ENCODE measurements at places on chromosomes 3 and 15.

DNA sequence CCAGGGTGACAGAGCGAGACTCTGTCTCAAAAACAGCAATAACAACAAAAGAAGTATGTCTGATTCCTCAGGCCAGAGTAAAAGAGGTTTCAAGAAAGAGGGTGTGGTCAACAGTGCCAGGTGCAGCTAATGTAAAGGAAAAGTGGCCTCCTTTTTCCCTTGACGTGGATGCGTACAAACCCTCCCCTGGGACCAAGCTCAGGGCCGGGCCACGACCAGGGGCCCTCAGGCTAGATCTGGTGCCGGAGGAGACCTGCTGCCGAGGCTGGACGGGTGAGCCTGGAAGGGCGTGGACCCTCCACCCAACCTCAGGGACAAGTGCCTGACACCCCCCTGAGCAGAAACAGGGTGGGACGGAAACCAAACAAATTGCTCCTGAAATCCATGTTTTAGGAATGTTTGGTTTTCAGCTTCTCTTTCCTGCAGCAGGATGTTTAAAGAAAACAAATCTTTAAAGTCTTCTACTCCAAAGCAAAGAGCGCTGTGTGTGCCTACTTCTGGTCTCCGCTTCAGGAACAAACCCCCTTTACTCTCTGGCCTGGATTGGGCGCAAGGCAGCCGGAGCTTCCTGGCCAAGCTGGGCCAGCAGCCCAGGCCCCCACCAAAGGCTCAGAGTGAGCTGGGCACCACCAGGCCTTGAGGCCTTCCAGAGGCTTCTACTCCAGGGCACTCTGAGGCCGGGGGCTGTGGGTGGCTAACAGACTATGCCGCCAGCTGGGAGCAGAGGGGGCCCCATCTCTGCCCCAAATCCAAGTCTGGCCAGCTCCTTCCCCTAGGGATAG is 21.4 kb downstream of the ZDHHC19 start:
- no peak for DNase-seq

DNA sequence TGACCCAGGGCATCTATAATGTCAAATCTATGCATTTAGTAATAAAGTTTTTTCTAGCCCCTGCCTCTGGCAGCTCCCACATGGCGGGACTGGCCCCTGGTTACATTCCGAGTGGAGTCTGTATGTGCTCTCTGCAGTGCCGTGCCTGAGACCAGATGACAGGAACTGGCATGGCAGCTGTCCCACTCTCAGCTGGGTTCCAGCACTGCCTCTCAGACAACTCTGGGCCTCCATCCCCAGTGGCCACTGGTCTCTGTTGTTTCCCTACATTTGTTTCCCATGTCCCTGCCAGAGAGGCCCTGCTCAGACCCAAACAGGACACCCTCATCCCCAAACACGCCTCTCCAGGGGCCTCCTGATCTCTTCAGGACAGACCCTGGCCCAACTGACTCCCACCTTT is 109.3 kb downstream of the OCA2 start:
- no peak for DNase-seq

GRCh38 chr3:149393345-149394160 is 16.1 kb upstream of the TM4SF1 start:
- DNase-seq, result no peak

DNA sequence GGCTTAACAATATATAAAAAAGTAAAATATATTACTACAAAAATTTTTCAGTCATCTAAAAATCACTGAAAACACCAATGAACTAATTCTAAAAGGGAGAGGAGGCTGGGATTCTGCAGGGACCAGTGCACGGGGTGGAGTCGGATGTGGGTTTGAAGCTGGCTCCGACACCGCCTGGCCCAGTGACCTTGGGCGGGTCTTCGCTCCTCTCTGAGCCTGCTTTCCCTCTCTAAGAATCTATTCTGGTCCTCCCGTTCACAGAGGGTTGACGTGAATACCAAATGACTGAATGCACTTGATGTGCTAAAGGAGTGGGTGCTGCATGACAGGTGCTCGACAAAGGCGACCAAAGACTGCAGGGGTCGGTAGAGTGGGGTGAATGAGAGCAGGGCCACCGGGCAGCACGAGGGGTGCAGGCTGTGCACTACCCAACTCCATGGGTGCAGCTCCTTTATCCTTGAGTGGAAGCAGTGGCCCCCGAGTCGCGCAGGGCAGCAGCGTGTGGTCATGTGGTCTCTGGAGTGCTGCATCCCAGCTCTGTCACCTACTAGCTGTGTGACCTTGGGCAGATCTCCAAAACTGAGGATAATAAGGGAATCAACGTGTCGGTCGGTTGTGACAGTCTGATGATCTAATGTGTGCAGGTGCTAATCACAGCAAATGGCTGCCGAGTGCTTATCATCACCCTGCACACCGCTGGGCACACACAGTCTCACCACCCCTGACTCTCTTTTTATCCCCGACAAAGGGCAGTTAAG is 8.6 kb upstream of the IQSEC1 start:
- no peak for DNase-seq

DNA sequence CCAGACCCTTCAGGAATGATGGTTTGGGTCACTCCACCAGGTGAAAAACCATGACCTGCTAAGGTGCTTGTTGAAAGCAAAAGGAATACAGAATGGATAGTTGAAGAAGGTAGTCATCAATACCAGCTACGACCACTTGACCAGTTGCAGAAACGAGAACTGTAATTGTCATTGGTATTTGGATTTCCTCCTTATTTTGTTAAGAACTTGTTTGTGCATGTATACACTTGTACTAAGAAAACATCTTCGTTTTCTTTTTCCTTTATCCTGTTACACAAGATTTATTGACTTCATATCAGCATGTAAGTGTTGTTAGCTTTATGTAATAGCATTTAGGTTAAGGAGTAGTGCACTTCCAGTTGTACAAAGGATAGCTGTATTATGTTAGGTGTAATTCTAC is 261.8 kb downstream of the MCTP2 start:
- no peak for DNase-seq

DNA sequence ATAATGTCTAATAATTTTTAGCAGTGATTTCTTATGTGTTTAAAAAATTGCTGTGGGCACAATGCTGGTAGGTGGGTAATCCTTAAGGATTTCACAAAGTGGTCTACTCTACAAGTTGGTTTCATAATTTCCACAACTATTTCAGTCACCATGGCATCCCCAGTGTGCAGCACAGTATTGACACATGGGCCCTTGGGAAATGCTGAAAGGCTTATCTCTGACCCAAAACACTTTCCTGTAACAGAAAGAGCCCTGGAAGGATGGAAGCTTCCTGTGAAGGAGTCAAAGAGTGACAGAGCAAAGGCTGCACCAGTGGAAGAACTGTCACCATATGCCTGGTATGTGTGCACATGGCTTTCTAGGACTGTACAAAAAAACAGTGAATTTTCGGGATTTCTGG is 153.7 kb downstream of the ANO10 start:
- no peak for DNase-seq

DNA sequence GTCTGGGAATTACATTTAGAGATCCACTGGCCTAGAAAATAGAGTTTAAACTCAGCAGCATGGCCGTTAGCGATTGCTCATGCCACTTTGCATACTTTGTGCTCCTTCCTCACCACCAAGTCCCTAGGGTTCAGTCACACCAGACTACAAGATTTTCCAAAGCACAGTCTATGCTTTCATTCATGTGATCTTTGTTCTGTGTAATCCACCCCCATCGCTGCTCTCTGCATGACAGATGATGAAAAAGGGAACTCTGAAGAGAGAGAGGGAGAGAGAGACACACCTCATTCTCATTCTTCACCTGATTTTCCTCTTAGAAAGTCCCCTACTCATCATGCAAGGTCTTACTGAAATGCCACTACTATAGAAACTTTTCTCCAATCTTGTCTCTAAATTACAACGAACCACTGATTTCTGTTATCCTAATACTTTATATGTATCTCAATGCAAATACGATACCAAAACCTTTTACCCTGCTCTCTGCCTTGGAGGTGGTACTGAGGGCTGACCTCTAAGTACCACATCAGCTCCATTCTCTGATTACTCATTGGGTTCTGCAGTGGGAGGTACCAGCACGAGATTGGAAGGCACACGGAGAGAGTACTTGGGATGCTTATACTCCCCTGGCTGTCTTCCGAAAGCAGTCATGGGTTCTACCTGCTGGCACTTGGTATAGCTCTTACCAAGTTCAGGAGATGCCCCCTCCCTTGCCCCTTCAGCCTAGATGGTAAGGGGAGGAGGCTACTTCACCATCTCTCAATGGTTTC is 1.1 kb upstream of the PARP15 start:
- no peak for DNase-seq

GRCh38 chr15:68707386-68707785 is 113.3 kb downstream of the ANP32A start:
- DNase-seq, result no peak

DNA sequence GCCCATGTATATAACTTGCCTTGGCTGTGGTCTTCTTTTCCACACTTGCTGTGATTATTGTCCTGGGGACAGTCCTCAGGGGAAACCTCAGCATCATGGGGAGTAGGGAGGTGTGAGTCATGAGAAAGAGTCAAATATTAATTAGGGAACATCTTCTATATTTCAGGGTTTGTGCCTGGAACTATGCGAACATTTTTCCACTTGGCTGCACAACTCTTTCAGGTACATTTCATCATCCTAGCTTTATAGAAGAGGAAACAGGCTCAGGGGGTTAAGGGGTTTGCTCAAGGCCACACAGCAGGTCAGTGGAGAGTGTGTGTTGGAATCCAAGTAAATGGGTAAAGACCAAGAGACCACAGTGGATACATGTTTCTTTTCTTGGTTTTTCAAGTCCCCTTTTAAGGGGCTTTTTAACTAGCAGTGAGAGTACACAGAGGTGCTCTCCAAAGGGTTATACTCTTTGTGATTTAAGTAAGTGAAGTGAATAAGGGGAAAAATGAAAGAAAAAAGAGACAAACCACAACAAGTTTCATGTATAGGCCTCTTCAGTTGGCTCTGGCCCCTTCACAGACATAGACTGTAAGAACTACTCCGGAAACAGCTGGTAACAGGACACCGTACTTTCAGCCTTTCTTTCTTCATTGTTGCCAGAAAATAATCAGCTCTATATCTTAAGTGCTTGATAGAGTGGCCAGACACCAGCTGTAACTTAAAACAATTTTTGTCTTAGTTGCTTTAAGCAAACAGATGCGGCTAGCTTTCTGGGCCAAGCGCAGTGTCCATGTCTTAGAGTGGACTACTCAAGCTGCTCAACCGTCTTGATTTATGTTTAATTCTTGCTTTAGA is 64.6 kb downstream of the EEFSEC start:
- no peak for DNase-seq

DNA sequence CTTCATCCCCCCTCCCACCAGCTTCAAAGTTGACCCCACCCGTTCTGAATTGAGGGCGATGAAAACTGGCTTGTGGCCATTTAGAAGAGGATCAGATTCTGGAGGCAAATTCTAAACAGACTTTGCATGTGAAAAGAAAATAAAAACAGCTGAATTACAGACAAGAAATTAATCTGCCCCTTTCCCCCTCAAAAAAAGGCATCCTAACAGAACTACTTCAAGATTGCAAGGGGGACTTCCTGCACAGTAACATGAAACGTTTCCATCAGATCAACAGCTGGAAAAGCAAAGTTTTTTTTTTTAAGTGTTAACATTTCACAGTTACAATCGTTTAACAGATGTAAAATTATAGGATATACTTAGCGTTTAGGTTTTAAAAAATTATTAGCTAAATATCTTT is 229.3 kb downstream of the RORA start:
- DNase-seq, result no peak

GRCh38 chr3:187811585-187812250 is 66.5 kb upstream of the BCL6 start:
- no peak for DNase-seq

DNA sequence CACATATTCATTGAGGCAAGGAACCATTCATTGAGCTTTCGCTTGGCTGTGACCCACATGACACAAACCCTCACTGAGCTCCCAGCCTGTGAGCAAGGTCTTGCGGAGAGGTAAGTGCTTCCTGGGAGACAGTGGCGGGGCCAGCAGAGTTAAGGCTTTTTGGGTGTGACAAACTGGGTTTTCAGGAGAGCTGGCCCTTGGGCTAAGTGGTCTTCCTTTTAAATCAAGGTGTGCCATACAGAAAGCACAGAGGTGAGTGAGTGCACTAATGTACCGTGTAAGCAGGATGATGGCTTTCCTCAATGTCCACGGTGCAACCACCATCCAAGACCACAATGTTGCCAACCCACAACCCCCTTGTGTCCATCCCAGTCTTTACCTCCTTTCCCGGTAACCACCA is 28.6 kb downstream of the POMGNT2 start:
- no peak for DNase-seq

DNA sequence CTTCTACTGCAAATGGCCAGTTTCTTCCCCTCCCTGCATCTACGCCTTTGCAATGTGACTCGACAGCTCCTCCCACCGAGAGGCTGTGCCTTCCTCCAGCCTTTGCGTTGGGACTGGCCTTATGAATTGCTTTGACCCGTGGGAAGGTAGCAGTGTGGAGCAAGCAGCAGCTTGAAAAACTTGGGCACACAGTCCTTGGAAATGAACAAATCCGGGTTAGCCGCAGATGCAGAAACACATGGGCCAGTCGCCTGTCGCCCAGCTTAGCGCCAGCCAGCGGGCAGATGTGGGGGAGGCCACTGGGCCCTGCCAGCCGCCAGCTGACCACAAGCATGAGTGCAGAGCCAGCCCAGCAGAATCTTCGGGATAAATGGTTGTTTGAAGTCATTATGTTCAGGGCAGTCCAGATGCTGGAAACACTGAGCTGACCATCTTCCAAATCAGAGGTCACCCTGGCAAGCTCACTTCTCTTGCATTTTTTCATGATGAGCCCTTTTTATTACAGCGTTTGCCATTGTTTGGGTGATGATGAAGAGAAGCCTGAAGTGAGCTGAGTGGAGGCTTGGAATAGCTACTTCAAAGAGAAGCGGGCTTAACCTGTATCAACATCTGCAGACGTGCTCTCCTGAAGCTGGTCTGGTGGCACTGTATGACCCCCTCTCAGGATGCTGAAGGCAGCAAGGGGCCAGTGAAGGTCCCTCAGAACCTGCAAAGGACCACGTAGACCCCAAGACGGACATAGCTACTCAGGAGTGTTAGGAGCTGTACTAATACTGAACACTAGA is 9.8 kb downstream of the SELENOS start:
- DNase-seq, result no peak

- no peak for DNase-seq
Measured at GRCh38 chr3:111823341-111823855, 35.7 kb upstream of the PHLDB2 start.

DNA sequence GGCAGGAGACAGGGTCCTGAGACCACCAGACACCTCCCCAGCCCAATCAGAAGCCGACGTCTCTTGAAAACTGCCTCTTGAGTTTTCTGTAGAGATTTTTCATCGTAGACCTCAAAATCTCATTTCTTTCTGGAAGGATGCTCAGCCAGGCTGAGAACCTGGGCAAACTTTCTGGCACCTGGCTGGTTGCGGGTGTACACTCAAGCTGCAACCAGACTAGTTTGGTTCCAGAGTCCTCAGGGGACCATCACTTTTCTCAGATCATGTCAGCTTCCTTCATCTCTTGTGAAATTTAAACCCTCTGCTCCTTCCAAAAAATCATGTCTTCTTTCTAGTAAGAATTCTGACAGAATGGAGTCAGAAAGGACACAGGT is 45.1 kb downstream of the CMTM7 start:
- no peak for DNase-seq
